ENCODE measurements at places on chromosomes 13 and 19.

- no peak for DNase-seq
These were observed 59.5 kb downstream of the ANKRD10 start for GRCh38 chr13:110855363-110855762.

DNA sequence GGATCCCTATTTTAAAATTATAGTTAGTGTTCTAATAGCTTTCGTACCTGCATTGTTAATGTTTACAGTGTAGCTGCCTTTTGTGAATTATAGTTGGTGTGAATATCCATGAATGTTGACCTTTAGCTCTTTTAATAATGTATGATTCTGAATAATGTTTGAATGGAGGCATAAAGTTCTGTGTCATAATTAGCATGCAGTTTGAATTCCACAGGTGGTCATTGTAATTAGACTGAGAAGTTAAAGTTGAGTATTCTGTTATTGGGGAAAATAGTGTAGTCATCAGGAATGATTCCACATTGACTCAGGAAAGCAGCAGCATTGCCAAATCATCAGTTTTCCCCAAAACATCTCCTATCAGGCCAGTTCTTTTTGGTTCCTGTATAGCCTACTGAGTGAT, 12.1 kb downstream of the GPR18 start:
- no peak for DNase-seq

DNA sequence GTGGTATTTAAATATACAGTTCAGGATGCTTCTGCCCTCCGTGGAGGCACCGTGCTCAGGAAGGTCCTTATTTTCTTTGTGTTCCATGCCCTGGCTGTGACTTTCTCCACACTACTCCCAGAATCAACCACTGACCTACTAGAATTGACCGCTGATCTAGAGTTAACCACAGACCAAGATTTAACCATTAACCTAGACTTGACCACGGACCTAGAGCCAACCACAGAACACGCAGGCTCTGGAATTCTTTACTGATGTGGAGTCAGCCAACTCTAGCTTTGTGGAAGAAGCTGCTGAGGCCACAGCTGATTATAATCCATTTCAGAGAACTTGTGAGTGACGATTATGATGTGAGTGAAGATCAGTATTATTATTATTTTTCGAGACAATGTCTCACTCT, 18.0 kb downstream of the GTF2F2 start:
- no peak for DNase-seq

GRCh38 chr19:39401549-39402345, 4.9 kb upstream of the ZFP36 start:
- DNase-seq, result peak; percentile 64

GRCh38 chr13:27621116-27621365, 651 bp upstream of the POLR1D start:
- no peak for DNase-seq

GRCh38 chr13:46609726-46610125, 56.8 kb downstream of the LRCH1 start:
- DNase-seq, result no peak

DNA sequence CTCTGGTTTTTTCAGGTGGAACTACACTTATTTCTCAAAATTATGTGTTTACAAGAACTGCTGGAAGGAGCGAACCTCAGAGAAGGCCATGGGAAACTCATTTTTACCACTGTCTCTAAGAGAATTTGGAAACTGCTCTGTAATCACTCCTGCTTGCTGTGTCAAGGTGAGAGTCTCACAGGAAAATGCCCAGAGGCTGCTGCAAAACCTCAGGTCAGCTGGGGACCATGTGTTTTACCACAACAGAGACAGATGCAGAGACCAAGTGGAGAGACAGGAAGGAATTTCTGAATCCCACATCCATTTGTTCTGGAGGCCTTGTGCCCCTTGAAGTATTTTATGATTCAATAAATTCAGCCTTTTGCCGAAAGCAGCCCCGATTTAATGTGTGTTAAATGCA, 743.8 kb upstream of the SLC10A2 start:
- DNase-seq, result no peak

DNA sequence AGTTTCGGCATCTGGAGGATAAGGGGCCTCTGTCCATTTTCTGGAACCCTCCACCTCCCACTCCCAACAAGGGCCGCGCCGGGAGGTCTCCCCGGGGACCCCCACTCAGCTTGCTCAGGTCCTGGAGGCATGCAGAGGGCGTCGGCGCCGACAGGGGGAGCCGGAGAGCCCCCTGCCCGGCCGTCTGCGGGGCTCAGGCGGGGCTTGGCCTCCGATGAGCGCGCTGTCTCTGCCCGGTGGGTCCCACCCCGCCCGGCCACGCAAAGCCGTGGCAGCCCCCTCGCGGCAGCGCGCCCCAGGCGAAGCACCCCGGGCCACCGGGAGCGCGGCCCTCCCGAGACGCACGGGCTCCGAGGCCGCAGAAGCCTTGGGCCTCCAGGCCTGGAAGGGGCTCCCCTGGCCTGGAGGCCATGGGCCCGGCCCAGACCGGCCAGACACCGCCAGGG, 149.7 kb upstream of the ZNF536 start:
- no peak for DNase-seq

GRCh38 chr19:14479309-14479974, 4.3 kb upstream of the PTGER1 start:
- no peak for DNase-seq

DNA sequence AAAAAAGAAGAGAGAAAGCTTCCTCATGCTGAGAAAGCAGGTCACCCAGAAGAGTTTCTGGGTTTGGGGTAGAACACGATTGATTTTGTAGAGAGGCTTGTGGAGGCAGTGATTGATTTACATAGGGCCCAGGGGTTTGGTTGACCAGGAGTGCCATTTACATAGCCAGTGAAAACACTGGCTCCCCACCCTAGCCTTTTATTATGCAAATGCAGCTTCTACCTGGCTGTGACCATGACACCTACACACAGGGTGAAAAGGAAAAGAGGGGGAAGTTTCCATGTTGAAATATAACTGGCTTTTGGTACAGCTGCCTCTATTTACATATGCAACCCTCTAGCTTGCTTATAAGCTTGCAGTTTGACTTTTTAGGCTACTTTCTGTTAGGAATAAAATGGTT, 62.0 kb downstream of the ZNF100 start:
- DNase-seq, result no peak

DNA sequence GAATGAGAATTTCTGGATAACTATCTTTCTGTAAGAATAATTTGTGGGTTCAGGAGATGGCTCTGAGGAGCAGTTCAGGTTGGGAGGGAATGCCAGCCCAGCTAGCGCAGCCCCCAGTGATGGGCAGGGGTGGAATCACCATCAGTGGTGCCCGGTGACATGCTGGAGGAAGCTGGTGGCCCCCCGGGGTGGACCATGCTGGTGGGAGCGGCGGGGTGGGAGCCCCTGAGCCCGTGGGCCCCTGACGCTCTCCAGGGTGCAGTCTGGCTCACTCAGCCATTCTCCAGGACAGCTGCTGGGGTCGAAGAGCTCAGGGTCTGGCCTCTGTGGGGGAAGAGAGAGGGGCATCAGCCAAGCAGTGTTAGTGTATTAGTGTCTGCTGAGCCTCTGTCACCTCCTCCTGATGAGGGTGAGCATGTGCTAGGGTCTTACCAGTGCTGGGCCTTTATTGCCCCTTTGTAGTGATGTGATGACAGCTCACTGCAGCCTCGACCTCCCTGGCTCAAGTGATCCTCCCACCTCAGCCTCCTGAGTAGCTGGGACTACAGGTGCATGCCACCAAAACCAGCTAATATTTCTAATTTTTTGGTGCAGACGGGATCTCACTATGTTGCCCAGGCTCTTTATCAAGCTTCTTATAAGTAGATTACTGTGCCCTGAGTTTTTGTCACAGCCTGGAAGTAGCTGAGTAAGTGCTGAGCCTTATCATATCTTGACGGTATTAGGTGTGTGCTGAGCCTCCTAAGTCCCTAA, 10.4 kb downstream of the HIPK4 start:
- DNase-seq, result no peak

DNA sequence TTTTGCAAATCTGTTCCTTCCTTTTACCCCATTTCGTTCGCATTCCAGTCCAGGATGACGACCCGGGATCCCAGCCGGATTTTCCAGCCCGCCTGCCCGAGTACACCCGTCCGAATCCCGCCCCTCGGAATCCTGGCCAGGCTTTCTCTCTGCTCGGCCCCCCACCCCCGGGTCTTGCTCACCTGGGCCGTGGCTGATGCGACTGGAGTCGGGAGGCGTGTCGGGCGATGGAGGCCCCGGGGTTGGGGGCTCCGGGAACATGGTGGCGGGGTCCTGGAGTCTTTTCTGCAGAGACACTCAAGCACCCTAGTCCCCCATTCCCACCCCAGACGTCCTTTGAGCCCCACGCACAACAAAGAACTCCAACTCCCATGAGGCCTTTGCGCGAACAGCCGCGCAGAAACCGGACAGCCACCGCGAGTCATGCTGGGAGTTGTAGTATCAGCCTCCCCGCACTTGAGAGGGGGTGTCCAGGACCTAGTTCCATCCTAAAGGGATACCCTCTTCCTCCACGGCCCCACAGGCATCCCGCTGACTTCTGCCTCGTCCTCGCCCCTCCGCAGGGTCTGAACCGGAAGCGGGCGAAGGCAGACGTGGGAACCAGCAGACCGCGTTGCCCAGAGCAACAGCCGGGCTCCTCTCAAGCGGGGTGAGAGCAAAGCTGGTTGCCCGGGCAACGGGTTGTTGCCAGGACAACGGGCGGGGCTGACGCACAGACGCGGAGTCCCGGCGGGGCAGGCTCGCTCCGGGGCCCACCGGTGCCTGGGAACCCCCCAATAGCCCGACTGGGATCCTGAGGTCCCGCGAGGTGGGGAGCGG, 1.1 kb downstream of the SYT5 start:
- peak; percentile 85 for DNase-seq

GRCh38 chr19:46678110-46678732, 17.2 kb upstream of the DACT3 start:
- peak; percentile 24 for DNase-seq

DNA sequence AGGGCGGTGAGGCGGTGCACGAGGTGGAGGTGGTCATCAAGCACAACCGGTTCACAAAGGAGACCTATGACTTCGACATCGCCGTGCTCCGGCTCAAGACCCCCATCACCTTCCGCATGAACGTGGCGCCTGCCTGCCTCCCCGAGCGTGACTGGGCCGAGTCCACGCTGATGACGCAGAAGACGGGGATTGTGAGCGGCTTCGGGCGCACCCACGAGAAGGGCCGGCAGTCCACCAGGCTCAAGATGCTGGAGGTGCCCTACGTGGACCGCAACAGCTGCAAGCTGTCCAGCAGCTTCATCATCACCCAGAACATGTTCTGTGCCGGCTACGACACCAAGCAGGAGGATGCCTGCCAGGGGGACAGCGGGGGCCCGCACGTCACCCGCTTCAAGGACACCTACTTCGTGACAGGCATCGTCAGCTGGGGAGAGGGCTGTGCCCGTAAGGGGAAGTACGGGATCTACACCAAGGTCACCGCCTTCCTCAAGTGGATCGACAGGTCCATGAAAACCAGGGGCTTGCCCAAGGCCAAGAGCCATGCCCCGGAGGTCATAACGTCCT, 9.4 kb upstream of the PROZ start:
- DNase-seq, result no peak

DNA sequence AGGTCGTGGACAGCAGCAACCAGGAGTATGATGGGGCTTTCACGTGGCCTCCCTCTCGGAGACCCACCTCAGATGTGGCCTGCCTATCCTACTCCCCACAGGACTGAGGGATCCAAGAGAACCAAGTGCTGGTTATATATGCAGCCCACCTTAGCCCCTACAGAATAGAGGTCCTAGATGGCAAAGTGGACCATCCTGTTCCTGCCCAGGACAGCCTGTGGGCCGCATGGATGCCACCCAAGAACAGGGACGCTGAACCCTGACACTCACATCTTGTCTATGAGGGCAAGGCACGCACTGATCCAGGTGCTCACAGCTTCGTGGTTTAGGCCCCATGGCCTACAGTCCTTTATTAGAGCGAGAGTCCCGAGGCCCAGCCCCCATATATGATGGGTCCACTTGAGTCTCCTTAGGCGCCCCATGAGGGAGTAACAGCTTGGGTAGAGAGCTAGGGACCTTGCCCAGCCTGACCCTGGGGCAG, 1.5 kb upstream of the SLC27A5 start:
- no peak for DNase-seq

- no peak for DNase-seq
These were observed 105.9 kb downstream of the AKAP11 start for GRCh38 chr13:42377640-42378382.

- no peak for DNase-seq
These were observed 5.3 kb upstream of the SUCLA2 start for GRCh38 chr13:48006396-48006795.

GRCh38 chr19:42203700-42204099, 13.8 kb downstream of the DEDD2 start:
- no peak for DNase-seq

GRCh38 chr13:28001837-28002473, 13.5 kb upstream of the URAD start:
- no peak for DNase-seq

- no peak for DNase-seq
These were observed 13.2 kb upstream of the AKAP11 start for GRCh38 chr13:42258747-42259146.

DNA sequence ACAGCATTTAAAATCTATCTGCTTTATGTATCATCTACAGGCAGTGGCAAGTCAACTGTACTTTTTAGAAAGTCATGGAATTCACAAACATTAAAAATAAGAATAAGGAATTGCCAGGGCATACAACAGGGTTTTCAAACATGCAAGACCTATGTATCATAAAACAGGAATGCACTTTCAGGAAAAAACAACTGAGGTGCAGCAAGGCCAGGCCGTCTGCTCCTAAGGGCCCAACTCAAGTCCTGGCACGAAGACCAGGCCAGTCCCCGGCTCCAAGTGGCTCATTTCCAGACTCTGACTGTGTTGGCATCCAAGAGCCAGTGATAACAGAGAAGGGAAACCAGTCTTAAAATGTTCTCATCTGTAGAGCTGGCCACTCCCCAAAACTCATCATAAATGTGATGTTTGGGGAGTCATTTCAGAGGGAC, 7.1 kb downstream of the RFX2 start:
- no peak for DNase-seq

DNA sequence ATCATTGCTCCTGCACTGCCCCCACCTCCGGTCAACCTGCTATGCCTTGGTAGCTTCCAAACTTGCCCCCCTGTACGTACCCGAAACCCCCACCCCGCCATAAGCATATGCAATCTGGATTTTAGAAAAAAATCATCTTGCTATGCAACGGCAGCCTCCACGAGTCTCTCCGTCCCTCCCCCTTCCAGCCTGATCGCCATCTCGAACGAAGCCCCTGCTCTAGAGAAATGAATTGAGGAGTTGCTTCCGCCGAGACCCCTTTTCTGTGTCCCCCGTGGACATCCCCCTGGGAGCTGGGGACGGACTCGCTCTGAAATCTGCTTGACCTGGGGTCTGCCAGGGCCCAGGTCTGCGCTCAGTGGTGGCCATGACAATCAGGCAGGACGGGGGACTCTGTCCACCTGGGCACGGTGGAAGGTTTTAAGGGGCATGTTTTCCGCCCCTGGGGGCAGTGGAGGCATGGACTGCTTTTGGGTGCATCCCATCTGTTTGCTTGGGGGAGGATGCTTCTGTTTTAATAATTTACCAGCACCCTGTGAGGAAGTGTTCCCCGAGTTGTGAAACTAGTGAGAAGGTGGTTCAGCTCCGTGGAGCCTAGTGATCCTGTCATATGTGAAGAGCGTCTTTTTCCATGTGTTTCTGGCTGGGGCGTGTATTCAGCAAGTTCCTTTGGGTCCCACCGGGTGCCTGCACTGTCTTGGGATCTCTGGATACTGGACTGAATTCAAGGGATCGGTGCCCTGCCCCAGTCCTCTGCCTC, 1.0 kb downstream of the KDM4B start:
- DNase-seq, result no peak

- DNase-seq, result no peak
These were observed 20.1 kb downstream of the SH3GL1 start for GRCh38 chr19:4380254-4380727.

Measured in activated CD4-positive, CD25-positive, alpha-beta regulatory T cell (primary cell).